NCI-H446 treated with DMSO at 0.1 percent for 48 hours (cell line): ENCODE measurements at places on chromosomes 7 and 10.

DNA sequence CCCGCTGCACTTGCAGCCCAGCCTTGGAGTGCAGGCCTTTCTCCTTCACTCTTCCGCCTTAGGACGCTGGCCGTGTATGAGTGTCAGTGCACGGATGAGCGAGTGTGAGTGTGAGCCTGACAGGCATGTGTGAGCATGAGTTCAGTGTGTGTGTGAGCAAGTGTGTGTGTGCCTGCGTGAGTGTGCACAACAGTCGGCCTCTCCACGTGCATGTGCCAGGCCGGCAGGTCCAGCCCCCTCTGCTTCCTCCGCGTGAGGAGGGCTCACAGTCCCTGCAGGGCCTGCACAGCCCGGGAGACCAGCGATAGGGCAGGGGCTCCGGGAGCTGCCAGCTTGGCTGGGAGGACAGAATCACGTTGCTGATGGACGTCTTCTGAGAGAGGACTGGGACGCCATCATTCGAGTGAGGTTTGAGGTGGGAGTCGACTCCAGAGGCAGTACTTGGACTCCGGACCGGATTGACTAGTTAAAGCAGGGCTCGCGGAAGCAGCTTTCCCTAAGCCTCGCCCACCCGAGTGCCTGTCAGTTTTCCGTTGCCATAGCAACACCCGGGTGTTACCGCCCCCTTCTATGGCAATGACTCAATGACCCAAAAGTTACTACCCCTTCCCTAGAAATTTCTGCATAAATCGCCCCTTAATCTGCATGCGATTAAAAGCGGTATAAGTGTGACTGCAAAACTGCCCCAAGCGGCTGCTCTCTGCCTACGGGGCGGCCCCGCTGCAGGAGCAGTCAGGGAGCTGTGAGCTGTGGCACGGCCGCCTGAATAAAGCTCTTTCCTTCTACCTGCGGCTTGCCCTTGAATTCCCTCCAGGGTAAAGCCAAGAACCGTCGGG is 19.6 kb upstream of the CFAP46 start:
- DNase-seq = no peak

- no peak for DNase-seq
These were observed 23.5 kb downstream of the HEPACAM2 start for GRCh38 chr7:93202594-93203250.

- DNase-seq = peak; percentile 16
These were observed 10.6 kb upstream of the UPP1 start for GRCh38 chr7:48078470-48078869.

DNA sequence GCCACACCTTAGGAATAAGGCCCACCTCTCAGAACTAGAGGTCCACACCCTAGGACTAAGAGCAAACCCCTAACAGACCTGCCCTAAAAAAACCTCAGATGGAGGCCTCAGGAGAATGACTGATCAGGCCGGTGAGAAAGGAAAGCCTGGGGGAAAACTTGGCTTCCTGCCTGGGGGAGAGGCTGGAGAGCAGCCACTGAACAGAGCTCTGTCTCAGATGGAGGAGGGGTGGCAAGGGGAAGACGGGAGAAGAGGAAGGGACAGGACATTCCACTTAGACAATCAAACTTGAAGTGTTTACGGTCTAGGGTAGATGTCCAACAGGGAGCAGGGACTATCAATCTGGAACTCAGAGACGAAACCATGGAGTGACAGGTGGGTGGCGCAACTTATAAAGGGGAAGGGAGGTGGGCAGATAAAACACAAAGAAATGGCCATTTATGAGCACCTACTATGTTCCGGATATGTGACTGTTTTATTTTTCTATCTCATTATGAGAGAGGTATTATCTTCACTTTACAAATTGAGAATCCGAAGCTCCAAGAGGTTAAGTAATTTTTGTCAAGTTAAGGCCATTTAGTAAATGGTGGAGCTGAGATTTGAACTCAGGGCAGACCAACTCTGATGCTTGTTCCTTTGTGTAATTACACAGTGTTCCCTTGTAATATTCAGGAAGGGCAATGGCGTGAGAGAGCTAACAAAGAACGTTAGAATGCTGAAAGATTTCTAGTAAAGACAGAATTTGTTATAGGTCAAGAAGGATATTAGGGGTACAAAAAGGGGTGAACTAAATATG is 82.6 kb downstream of the DNMBP start:
- peak; percentile 27 for DNase-seq

DNA sequence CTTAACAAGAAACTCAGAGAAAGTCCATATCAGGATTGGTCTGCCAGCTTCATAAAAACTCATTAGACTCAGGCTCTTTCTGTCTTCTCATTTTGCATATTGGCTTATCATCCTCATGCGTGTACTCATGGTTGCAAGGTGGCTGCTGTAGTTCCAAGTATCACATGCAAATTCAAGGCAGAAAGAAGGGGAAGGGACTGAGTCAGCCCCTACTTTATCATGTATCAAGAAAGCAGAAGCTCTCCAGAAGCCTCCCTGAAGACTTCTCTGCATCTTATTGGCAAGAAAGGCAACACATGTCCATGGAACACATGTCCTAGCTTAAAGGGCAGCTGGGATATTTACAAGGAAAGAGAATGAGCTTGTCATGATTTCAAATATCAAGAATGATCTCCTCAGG is 19.4 kb upstream of the EZH2 start:
- DNase-seq = no peak

DNA sequence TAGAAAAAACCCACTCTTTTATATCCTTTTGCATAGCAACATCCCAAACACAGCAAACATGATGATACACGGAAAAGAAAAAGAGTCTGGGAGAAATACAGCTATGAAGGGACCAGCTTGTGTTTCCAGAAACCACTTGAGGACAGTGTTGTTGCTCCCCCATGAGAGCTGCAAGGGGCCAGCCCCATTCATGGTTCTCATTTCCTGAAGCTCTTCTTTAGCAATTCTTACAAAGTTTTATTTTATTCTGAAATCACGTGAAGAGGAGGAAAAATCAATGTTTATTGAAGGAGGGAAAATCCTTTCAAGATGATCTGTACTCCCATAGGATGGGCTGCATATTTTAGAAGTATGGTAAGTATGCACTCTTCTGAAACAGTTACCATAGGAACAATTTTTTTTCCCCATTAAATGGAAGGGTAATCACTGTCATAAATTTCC is 17.5 kb upstream of the PRTFDC1 start:
- no peak for DNase-seq

- DNase-seq = no peak
These were observed 59.9 kb downstream of the WDR37 start for GRCh38 chr10:1116051-1116450.

- DNase-seq = no peak
These were observed at the start of gene SPAM1 for GRCh38 chr7:123924941-123925340. Gene SPAM1, plus strand, starts transcription at chr7:123925241. Its CDS starts 28,330 bp downstream, at chr7:123953571.

DNA sequence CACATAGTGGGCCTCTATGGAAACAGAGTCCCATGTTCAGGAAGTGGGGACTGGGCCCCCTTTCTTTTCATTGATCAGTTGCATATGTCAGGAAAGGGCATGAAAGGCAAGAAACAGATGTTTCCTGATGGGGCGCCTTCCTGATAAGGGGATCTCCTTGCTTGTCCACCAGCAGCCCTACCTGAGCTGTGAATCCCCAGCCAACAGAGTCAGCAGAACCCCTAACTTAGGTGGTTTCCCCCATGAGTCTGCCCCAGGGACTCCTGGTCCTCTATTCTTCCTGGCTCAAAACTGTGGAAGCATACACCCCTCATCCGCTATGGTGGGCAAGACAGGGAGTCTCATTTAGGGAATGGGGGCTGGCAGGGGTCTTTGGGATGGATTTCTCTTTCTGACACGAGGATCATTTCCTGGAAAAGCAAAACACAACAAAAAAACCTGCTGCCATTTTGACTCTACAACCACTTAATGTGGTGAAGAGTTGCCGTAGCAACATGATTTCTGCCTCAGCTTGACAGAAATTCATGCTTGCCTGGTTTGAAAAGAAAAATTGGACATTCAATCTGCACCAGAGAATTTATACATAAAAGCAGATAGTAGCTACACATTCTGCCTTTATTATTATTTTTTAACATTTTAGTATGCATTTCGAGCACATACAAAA is 119.8 kb downstream of the SPAG6 start:
- no peak for DNase-seq

- DNase-seq = no peak
These were observed 306.8 kb upstream of the CDC14C start for GRCh38 chr7:48617508-48617907.

DNA sequence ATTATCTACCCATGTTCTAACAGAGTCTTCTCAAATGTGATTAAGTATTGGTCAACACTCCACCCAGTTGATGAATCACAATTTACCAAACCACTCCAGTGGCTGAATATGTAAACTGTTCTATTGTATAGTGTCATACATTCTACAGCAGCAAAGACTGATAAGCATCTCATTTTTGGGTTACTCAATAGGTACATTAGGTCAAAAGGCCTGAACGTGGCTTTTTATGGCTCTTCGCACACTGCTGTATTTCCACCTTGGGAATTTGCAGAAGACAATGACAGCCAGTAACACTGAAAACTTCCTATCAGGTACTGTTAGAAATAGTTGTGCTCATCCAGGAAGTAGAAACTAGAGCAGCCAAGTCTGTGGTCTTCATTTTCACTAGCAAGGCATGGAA is 166.9 kb downstream of the GLI3 start:
- DNase-seq = no peak

GRCh38 chr10:8596929-8597472 is 542.5 kb downstream of the GATA3 start:
- DNase-seq = no peak

- peak; percentile 31 for DNase-seq
These were observed 3.4 kb downstream of the IGFBP3 start for GRCh38 chr7:45917658-45918057.

DNA sequence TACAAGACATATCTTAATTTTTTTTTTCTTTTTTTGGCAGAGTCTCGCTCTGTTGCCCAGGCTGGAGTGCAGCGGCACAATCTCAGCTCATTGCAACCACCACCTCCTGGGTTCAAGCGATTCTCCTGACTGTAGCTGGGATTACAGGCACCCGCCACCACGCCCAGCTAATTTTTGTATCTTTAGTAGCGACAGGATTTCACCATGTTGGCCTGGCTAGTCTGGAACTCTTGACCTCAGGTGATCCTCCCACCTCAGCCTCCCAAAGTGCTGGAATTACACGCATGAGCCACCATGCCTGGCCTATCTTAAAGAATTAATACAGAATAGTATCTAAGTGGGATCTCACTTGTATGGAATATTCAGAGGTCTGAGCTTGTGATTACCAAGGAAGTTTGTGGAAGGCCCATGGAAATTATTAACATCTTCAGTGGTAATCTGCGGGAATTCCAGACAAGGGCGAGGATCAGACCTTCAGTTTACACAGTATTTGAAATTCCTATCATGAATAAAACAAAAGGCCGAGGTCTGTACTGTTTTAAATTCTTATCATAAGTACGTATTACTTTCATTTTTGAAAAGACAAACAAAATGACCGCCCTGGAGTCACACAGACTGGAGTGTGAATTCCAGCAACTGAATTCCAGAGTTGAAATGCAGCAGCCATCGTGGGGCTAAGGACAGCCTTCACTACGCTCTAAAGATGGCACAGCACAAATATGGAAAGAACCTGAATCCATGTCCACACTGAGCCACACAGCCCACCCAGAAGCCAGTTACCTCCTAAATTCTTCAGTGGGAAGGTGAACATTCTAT is 16.7 kb downstream of the GPRIN2 start:
- DNase-seq = no peak

- no peak for DNase-seq
These were observed 45.1 kb upstream of the INPP5A start for GRCh38 chr10:132492323-132493025.

DNA sequence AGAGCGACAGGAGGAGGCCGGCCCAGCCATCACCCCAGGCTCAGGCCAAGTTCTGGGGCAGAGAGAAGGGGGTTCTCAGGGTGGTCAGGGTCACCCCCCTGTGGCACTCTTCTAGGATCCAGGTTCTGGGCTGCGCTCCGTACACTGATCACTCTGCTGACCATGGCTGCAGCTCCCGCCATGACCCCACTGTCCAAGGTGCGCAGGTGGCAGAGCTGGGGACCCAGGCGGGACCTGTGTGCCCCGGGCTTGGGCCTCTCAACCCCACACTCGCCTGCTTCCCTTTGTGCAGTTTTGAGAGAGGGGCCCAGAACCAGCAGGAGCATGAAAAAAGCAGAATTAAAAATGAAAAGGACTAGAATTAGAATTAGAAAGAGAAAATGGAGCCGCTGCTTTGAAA is 227.1 kb downstream of the FANK1 start:
- no peak for DNase-seq

DNA sequence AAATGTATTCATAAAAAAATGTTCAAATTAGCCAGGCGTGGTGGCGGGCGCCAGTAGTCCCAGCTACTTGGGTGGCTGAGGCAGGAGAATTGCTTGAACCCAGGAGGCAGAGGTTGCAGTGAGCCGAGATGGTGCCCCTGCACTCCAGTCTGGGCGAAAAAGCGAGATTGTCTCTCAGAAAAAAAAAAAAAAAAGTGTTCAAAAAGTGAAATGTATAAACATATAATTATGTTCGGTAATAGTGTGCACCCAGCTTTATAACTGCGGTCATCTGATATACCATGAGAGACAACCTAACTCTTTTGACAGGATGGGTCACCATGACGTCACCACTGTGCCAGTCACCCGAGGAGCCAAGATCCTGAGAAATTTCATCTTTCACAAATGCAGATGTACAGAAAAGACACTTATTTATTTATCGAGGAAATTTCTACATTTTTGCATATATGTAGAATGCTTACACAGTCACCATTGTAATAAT is 594 bp upstream of the RP9 start:
- peak; percentile 3 for DNase-seq

DNA sequence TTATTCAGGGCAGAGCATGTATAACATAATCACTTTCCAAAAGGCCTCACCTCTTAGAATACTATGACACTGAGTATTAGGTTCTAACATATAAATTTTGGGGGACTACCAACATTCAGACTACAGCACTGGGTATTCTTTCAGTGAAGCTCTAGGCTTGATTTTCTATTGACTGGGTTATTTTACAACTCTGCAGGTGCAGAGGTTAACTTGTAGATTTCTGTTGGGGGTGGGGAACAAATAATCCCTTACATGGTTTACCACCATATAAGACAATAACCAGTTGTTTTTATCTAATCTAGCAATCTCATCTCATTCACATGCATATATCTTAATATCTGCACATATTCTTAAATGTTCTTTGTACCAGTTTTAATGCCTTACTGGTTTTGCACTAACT is 73.9 kb downstream of the ATE1 start:
- no peak for DNase-seq

DNA sequence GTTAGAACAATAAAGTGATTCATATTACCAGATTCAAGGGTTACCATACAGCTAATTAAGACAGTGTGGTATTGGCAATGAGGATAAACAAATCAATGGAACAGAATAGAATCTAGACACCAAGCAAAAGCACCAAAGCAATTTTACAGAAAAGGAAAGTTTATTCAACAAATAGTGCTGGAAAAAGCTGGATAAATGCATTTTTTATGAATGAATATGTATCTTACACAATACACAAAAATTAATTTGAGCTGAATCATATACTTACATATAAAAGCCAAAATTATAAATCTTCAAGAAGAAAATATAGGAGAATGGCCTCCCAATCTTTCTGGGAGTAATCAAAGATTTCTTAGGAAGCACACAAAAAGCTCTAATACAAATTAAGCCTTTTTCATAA is 220.4 kb upstream of the PTN start:
- DNase-seq = no peak
